ENCODE measurements at places on chromosomes 6 and 20.

GRCh38 chr6:10268111-10268510 lies 146.8 kb downstream of the TFAP2A start:
- DNase-seq: no peak

DNA sequence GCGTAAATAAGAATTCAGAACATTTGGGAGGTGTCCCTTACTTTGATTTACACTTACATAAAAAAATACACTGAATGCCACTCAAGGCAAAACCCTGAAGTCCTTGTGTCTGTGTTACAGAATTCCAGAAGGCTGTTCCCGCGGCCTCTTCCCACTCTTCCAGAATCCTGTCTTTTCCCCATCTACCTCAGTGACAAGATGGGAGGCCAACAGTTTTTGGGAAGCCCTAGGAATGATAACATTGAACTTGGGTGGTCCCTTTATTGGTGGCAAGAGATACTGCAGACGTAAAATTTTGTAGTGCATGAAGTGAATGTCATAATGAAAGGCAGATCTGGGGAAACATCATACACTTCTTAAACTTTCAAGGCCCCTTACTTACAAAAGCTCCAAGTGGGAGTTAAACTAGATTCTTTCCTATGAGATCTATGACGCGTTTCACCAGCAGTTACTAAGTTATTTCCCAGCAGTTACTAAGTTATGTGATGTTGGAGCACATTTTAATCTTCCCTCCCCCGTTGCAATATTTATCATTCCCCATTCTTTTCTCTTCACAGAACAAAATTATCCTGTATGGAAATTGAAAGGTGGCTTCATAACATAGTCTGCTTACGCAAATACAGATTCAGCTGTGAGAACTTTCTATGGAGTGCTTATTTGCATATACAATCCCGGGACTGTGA lies 79.5 kb downstream of the BCAS1 start:
- DNase-seq: no peak

GRCh38 chr6:83590416-83590815 lies 78.1 kb downstream of the PRSS35 start:
- DNase-seq: no peak

DNA sequence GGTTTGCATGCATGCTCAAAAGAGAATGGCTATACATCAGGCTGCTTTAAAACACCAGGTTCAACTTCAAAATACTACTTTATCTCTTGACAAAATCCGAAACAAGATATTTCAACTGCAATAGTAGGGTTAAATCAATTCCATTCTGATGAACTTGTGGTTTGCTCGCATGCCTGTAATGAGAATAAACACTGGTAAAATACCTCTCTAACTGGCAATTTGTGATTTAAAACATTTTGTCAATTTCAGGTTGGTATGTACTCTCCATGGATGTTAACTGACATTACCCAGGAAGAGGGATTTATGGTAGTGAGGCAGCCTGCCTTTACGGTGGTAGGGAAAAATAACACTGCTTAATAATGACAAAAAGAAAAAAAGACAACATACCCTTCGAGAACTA lies 74.4 kb downstream of the MBOAT1 start:
- no peak for DNase-seq

DNA sequence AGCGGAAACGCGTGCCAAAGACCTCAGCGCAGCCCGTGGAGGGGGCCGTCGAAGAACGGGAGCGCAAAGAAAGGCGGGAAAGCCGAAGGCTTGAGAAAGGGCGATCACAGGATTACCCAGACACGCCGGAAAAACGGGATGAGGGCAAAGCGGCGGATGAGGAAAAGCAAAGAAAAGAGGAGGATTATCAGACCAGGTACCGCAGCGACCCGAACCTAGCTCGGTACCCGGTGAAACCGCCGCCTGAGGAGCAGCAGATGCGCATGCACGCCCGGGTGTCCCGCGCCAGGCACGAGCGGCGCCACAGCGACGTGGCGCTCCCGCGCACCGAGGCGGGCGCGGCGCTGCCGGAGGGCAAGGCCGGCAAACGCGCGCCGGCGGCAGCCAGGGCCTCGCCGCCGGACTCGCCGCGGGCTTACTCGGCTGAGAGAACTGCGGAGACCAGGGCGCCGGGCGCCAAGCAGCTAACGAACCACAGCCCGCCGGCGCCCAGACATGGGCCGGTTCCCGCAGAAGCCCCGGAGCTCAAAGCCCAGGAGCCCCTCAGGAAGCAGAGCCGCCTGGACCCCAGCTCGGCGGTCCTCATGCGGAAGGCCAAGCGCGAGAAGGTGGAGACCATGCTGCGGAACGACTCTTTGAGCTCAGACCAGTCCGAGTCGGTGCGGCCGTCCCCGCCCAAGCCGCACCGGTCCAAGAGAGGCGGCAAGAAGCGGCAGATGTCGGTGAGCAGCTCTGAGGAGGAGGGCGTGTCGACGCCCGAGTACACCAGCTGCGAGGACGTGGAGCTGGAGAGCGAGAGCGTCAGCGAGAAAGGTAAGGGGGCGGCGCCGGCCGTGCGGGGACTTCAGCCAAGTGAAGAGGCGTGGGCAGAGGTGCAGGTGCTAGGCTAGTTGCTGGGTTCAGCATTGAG lies 296.2 kb downstream of the RIMS1 start:
- DNase-seq: no peak

- no peak for DNase-seq
Measured at GRCh38 chr20:61493798-61494305, 241.8 kb downstream of the CDH4 start.

GRCh38 chr6:82385102-82385501 lies 21.5 kb downstream of the TPBG start:
- no peak for DNase-seq

GRCh38 chr20:15927893-15928650 lies 645.2 kb downstream of the KIF16B start:
- no peak for DNase-seq

Measured in CD4-positive, alpha-beta T cell treated with Interleukin-15 for 1 hour (primary cell).